ENCODE measurements at places on chromosomes 5 and 9.

DNA sequence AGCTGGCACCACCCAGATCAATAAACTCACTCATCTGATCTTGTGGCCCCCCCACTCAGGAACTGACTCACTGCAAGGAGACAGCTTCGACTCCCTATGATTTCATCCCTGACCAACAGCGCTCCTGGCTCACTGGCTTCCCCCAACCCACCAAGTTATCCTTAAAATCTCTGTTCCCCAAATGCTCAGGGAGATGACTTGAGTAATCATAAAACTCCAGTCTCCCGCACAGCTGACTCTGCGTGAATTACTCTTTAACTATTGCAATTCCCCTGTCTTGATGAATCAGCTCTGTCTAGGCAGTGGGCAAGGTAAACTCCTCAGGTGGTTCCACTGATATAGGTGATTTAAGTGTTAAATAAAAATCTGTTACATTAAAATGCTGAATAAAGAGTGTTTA, 1.9 kb upstream of the TRIM32 start:
- DNase-seq: no peak

GRCh38 chr5:104456122-104456521, 893.5 kb upstream of the NUDT12 start:
- no peak for DNase-seq

- peak; percentile 99 for DNase-seq
These were observed at the start of gene NCS1 for GRCh38 chr9:130172161-130172857. Gene NCS1 (plus strand): TSS chr9:130172404. CDS start chr9:130172664, 260 bp downstream.

- peak; percentile 43 for DNase-seq
These were observed 89.6 kb downstream of the RIC1 start for GRCh38 chr9:5718296-5719032.

DNA sequence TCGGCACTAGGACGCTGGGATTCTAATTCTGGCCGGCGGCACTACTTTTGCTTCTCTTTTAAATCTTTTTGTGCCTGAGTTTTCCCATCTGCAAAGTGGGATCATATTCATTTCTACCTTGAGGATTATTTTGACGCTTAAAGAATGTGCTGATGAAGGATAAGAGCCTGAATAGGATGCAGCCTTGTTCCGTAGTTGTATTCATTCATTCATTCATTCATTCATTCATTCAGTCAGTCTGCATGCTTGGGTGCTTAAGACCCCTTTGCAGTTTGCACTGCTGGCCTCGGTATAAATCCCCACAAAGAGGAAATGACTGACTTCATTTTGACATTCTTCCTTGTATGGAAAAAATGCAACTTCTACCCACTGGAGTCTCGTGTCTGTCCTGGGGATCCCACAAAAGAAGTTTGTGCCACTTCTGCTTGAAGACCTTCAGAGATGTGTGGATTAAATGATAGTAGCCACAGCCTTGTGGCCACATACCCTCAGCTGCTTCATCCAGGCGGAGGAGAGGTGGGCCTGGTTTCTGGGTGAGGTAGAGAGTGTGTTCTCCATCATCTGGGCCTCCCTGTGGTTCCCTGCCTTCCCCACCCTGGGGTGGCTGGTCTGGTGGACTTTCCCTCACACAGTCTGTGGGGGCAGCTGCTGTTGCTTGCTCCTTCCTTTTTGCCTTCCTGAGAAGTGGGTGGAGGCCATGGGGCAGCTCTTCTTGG, 62.6 kb downstream of the PPARGC1B start:
- DNase-seq: no peak
